Upper lobe of left lung (tissue), 6 donors: ENCODE measurements at places on chromosomes 11 and 22.

DNA sequence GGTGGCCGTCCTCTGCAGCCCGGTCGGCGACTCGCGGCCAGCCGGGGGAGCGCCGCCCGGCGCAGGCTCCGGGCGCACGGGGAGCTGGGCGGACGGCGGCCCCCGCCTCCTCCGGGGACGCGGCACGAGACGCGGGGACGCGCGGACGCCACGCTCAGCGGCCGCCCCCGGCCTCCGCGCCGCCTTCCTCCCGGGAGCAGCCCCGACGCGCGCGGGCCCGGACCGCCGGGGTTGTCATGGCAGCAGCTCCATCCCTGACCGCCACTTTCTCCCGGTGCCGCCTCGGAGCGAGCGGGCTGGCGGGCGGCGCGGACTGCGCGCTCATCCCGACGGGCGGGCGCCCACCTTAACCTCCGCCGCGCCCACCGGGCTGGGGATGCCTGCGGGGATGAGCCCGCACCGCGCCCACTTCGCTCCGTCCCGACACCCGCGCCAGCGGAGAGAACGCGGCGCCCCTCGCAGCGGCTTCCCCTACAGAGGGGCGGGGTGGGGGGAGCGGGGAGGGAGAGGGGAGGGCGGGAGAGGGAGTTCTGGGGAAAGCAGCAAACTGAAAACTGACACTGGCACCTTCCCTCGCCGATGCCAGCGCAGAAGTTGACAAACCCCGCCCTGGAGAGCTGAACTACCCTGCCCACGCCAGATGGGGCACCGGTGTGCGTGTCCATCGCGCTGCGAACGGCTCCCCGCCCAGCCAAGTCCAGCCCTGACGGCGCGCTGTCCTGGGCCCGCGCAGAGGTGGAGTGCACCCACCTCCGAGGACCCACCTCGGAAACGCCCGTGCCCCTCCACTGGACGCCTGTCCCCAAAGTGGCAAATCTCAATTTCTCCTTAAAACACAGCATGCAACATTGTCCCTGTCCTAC is 588.4 kb downstream of the OPCML start:
- peak; percentile 75 for DNase-seq

DNA sequence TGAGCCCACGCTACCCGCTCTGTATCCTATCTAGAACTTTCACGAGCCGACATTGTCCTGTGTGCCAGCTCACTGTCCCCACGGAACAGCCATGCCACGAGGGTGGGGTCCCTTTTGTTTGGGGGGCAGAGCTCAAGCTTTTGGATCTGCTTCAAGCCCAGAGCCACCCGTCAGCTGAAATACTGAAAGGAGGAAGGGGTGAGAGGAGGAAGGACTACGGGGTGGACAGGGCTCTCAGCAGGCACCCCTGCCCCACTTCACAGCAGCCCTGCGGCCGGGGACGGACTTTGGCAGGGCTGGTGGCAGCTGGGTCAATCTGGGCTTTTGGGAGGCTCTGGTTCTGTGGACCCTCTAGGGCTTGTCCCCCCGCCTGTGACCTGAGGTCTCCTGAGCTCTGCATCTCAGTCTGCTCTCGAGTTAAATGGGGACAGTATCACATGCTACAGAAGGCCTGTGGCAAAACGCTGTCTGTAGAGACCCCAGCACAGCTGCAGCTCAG is 30.0 kb upstream of the MUC5AC start:
- peak; percentile 40 for DNase-seq

DNA sequence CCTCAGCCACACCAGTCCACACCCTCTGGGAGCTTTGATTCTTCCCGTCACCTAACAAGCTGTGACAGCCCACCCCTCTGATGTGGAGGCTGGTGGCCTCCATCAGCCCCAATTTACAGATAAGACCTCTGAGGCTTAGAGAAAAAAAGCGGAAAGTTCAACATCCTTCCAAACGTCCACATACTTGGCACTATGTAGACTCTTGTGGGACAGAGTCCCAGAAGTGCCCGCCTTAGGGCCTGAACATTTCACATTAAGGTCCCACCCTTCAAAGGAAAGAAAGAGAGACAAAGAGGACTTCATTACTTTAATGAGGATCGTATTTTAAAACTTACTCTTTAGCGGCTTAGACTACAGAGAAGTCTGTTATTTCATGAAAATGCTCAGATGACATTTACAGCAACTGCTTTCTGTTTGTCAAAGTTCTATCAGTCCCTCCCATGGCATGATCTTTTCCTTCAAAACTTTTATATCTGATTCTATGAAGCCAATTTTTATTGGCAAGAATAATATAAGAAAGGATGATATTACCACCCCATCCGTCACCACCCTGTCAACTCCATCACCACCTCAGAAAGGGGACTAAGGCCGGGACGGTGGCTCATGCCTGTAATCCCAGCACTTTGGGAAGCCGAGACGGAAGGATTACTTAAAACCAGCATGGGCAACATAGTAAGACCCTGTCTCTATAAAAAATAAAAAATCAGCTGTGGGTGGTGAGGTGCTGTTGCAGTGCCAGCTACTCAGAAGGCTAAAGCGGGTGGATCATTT is 15.7 kb upstream of the SCGB1A1 start:
- DNase-seq, result no peak

- no peak for DNase-seq
These were observed 759 bp downstream of the AP2A2 start for GRCh38 chr11:926341-926916.

- peak; percentile 49 for DNase-seq
These were observed 9.1 kb upstream of the MAP6 start for GRCh38 chr11:75677909-75678308.

GRCh38 chr11:13304655-13305335 is 27.2 kb downstream of the BMAL1 start:
- DNase-seq, result no peak

DNA sequence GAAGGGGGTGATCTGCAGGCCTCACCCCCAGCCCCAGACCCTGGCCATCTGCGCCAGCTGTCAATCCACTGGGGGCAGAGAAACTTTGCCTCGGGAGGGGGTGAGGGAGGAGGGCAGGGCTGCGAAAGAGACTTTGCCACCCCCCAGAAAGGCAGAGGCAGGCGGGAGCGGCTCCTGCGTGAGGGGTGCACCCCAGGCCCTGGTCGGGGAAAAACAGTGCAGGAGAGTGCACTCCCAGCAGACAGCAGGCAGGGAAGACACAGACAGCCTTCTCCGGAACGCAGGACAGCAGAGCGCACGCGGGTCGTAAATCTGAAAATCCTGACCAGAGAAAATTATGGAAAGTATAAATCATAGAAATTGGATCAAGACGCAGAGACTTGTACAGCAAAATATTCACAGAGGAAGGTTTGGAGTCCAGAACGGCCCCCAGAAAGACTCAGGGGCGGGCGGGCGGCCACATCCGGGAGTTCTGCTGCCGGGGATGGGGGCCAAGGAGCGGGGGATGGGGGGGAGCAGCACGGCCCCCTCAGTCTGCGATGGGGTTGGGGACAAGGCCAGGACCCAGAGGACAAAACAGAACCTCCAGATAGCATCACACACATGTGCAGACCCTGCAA is 8.0 kb upstream of the MRPL23 start:
- no peak for DNase-seq

- DNase-seq, result no peak
These were observed 71.6 kb upstream of the BLID start for GRCh38 chr11:122187373-122188165.

DNA sequence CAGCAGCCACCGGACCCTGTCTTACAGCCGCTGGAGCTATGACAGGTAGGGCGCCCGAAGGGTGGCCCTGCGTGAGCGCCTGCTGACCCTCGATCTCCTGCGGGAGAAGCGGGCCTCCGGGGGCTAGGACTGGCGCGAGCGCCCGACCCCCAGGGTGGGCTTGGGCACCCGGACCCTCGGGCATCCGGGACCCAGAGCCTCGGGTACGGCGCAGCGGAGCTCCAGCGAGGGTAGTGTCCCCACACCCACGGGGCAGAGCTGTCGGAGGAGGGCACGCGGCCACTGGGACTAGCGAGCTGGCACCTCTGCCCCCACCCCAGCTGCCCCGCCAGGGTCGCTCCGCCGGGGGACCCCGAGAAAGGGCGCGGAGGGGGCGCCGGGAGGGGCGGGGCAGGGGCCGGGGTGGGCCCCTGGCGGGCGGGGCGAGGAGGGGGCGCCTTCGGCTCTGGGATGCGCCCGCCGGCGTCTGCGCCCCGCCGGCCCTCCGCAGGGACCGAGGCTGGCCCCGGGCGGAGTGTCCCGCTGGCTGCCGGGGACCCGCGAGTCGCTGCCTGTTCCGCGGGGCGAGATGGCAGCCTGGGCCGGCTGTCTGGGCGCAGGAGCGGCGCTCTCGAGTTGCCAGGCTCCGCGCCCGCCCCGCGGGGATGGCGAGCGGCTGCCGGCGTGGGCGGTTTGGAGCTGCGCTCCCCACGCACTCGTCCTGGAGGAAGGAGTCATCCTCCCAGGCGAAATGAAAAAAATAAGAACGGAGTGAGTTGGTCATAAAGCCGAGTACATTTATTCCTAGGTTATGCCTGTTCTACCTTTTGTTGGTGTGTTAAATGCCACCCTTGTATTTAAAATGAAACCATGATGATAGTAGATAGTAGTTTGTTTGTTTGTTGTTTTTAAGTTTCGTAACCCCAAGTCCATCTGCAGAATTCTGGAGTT is 32.4 kb downstream of the EIF3F start:
- DNase-seq, result peak; percentile 89

DNA sequence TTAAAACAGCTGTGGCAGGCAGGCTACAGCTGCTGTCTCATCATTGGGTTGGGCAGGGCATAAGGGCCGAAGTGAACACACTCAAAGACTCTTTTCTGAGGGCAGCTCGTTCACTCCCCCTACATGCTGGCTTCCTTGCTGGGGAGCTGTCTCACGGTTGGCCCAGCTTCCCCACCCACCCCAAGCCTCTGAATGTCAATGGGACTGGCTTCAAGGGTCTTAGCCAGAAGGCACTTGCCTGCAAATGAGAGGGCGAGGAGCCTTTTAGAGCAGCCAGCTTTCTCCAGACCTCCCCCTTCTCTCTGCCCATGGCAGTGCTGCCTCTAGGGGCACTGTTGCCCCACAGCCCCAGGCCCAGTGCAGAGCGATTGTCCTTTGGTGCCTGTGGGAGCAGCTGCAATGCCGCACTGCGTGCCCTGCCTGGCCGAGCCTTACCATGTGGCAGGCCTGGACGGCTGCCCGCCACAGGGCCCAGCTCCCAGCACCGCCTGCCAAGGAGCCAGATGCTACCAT is 94.7 kb upstream of the RASSF10 start:
- peak; percentile 87 for DNase-seq

DNA sequence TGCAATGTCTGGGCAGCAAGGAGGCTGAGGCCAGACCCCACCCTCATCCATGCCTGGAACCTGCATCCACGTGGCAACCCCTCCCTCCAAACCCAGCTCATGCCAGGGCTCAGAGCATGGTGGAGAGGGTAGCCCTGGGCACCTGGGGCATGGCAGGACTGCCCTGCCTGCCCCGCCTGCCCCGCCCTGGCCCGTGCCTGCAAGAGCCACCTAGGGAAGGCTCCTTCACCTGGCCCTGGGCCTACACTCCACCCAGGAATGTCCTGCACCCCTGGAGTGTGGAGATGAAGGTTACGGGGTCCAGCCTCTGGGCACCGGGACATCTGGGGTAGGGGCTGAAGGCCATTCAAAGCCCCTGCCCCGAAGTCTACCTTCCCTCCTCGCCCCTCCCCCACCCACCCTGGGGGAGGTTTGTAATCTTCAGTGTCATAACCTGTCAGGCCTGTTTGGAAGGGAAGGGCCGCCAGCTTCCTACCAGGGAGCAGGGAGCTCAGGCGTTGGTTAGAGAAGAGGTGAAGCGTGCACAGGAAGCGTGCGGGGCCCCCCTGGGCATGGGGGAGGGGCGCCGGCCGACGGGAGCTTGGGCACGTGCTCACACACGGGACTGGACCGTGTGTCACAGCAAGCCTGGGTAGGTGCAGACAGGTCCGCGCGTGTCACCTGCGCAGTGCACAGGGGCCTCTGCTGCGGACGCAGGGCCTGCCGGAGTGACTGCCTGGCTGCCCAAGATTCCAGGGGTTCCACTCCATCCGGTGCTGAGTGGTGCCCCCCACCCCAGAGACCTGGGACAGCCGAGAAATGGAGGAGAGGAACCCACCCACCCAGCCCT is 30.7 kb upstream of the TH start:
- DNase-seq, result peak; percentile 81

GRCh38 chr22:31607696-31608095 is 54.3 kb downstream of the PISD start:
- DNase-seq, result no peak

GRCh38 chr11:19918302-19919049 is 205.8 kb downstream of the NAV2 start:
- no peak for DNase-seq

GRCh38 chr11:27124514-27125264 is 84.1 kb downstream of the BBOX1 start:
- DNase-seq, result no peak

DNA sequence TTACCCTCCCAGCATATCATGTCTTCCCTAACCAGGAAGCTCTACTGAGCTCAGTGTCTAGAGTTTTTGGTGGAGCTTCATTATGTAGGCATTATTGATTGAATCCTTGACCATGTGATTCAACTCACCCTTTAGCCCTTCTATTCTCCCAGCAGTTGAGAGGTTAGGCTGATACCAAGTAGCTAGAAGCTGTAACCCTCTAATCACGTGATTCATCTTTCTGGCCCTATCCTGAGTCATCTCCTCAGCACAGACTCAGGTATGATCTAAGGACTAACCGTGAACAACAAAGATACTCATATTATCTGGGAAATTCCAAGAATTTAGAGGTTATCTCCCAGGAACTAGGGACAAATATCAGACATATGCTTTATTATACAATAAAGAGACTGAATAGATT is 625.5 kb downstream of the JRKL start:
- no peak for DNase-seq

DNA sequence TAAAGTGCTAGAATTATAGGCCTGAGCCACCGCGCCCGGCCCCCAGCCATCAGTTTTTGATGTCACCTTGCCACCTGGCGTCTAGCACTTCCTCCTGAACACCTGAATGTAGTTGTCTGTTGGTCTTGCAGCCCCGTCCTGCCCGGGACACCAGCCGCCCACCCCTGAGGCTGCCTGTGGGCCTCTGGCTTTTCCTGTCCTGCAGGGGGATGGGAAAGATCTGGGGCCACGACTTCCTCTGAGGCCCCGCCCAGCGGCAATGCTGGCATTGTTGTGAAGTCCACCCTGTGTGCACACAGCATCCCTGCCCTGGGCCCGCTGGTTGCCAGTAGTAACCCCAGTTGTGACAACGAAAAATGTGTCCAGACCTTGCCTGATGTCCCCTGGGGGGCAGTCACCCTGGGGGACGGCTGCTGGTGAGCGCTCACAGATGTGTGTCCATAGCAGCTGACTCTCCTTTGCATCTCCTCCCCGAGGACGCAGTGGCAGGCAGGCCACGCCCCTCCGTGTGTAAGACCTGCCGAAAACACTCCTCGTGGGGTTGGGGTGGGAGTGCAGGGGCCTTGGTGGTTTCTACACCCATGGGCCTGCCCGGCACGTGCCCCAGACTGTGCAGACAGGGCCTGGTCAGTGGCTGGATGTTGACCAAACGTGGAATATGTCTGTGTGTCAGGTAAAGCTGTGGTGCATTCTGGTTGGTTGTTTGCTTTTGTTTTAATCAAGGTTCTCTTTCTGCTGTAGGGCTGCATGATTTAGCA is 6.8 kb downstream of the SELENOO start:
- DNase-seq, result peak; percentile 20

GRCh38 chr11:59182457-59183151 is 10.7 kb downstream of the DTX4 start:
- DNase-seq, result no peak

DNA sequence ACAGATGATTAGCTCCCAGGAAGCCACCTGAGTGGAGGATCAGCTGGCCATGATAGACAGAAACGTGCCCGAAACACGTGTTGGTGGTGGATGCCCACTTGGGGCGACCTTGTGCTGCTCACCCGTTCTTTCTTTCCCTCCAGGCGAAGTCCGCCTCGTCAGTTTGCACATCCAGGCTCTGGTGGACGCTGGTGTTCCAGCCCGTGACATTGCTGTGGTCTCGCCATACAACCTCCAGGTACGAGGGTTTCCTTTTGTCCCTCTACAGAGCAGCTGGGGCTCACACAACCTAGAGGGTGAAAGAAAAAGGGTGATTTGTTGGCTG is 30.6 kb downstream of the IGHMBP2 start:
- no peak for DNase-seq
